GM23338 (cell line): ENCODE measurements at places on chromosomes 4 and X.

GRCh38 chrX:41946989-41947612, 23.7 kb upstream of the CASK start:
- DNase-seq = peak; percentile 32

GRCh38 chrX:129577473-129577872, 37.4 kb downstream of the OCRL start:
- no peak for DNase-seq

DNA sequence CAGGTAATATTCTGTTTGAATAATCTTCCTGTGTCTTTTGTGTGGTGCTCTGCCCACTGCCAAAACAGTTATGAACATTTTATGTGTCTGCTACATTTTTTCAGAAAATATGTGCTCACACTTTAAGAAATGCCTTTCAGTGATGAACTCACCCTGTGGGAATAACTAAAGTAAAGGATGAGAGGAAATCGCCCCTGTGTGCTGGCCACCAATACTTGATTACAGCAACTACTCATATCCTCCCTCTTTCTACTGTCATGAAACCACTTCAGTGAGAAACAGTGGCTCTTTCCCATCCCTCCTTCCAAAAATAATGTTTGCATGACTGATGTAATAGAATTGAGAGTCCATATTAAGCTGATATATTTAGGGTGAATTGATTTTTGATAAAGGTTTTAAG, 900.9 kb downstream of the RAB28 start:
- DNase-seq = no peak

DNA sequence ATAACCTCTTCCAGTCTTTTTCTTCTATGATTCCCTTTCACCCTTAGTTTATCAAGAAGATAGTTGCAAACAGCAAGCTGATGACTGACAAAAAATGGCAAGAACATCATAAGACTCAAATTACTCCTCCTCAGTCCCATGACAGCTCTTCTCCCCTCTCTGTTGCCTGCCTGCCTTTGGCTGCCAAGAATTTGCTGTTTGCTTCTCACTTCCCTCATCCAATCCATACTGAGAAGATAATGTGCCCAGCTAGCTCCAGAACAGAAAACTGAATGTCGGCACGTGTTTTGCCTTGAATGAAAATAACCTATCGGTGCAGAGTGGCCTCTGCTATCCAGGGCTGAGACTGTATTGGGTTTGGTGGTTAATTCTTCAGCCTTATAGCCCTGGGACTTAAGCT, 192.1 kb downstream of the PPARGC1A start:
- no peak for DNase-seq

- no peak for DNase-seq
Observed at GRCh38 chr4:145851511-145852201, 87.0 kb downstream of the ZNF827 start.

DNA sequence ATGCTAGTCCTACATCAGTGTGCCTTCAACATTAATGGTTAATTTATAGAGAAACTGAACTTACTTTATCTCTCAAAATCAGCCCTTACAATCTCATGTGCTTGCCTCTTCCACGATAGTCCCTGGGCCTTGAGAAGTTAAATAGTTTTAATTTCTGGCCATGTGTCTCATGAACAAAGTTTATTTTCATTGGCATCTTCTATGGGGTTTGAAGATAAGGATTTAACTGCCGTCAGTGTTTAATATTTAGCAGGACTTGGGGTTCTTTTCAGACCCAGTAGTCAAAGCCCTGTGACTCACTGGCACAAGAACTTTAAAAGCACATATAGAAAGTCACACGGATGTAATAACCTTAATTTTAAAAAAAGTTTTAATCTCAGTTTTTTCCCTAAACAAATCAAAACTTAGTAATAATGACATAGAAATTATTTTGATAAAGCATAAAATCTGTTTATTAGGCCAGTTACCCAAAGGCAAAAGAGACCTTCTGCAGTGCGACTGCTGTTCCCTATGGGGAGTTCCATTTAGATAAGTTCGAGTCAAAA, 10.1 kb upstream of the MPP1 start:
- no peak for DNase-seq

GRCh38 chrX:72125331-72126047, 6.2 kb downstream of the RTL5 start:
- DNase-seq = no peak

- no peak for DNase-seq
Observed at GRCh38 chrX:22577181-22577580, 304.5 kb downstream of the CBLL2 start.

GRCh38 chr4:153589703-153590595, 94.1 kb upstream of the TLR2 start:
- no peak for DNase-seq

DNA sequence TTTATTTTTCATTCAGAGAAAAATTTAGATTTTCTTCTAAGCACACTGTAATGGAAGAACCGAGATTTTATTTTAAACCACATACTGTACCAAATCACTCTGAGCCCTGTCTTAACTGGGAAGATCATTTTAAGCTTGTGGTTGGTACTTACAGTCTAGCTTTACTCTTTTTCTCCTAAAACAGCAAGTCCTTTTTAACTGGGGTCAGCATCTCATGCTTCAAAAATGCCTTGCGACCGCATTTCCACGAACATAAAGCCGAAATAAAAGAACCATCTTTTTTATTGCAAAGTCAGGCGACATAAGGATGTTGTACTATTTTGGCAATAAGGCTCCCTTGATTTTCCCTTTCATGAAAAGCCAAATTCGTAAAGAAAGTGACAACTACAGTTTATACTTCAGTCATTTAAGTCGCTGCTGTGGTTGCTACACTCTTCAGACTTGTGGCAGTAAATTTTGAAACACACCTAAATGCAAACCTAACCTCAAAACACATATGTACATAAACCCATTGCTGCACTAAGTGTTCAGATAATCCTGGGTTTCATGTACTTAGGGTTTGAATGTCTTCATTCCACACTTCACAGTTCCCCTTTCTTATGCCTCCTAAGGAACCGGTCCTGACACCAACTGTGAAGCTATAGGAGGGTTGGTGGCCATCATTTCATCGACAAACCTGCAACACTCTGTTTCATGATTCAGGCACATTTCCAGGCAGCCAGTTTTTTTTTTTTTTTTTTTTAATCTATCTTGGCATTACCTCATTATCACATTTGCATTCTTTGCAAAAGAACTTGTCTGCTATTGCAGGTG, 3.0 kb downstream of the STOX2 start:
- DNase-seq = no peak

- no peak for DNase-seq
Observed at GRCh38 chr4:122898370-122899150, 23.8 kb downstream of the NUDT6 start.

GRCh38 chr4:55475394-55476243, 71.1 kb downstream of the CLOCK start:
- DNase-seq = no peak

DNA sequence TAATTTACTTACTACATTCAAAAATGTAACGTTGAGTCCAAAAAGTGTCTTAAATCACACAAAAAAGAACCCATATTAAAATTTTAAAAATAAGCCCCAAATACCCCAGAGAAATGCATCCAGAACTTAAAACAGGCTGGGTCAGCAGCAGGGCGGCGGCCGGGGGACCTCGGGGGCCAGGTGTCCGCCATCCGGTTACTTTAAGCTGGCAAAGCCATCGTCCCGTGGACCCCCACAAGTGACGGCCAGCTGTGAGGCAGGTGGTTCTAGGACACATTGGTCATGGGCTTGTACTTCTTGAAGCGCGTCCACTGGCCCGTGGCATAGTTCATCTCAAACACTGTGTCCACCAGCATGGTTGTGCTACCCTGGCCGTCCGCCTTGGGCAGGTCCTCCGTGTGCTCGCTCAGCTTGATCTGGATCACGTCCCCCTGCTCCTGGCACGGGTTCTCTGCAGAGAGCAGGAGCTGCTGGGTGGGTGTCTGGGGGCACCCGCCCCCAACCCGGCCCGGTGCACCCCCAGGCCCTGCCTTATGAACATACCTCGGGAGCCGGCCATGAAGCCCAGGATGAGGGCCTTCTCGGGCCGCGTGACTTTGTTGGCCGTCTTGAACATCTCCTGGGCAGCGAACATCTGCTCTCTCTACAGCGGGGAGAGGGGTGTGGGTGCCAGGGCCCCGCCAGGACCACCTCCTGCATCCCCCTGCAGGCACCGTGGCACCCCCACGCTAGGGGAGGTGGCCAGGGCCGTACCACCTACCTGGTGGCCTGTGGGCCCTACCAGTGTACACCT, 25.5 kb downstream of the NELFA start:
- DNase-seq = no peak

GRCh38 chr4:54066088-54066415, 1.6 kb upstream of the CHIC2 start:
- no peak for DNase-seq

DNA sequence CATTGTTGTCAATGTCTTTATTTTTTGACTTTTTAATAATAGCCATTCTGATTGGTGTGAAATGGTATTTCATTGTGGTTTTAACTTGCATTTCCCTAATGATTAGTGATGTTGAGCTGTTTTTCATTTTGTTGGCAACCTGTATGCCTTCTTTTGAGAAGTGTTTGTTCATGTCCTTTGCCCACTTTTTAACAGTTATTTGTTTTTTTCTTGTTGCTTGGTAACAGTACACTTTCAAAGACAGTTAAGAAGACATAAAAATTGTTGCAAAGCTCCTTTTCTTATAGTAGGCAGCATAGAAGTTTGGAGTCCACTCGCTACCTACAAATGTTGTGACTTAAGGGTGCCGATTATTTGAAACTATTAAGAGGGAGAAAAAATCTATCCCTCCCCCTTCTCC, 48.7 kb upstream of the SLC7A11 start:
- no peak for DNase-seq

- DNase-seq = peak; percentile 38
Observed at GRCh38 chrX:71547339-71547738, 14.4 kb downstream of the OGT start.

GRCh38 chr4:13546142-13546940, 2.0 kb upstream of the NKX3-2 start:
- DNase-seq = peak; percentile 43

DNA sequence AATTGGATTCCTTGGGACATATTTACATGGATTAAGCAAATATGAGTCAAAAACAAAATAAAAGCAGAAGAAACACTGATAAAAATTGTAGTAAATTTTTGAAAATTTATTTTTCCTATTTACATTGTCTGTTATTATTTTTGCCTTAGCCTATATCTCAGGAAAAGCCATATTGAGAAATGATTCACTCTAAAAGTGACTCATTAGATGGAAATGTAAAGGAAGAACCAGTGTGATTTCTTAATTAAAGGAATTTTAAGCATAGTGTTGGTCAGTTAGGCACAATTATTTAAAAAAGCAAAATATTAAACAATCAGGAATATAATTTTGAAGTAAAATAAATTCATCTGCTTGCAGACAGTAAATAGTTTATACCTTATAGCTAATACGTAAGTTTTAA, 167.4 kb upstream of the NAP1L5 start:
- no peak for DNase-seq

GRCh38 chr4:157219711-157220370, 687 bp upstream of the GRIA2 start:
- DNase-seq = no peak

- no peak for DNase-seq
Observed at GRCh38 chr4:16867827-16868226, 30.6 kb downstream of the LDB2 start.

GRCh38 chr4:83369831-83370639, 35.4 kb upstream of the HPSE start:
- DNase-seq = no peak

DNA sequence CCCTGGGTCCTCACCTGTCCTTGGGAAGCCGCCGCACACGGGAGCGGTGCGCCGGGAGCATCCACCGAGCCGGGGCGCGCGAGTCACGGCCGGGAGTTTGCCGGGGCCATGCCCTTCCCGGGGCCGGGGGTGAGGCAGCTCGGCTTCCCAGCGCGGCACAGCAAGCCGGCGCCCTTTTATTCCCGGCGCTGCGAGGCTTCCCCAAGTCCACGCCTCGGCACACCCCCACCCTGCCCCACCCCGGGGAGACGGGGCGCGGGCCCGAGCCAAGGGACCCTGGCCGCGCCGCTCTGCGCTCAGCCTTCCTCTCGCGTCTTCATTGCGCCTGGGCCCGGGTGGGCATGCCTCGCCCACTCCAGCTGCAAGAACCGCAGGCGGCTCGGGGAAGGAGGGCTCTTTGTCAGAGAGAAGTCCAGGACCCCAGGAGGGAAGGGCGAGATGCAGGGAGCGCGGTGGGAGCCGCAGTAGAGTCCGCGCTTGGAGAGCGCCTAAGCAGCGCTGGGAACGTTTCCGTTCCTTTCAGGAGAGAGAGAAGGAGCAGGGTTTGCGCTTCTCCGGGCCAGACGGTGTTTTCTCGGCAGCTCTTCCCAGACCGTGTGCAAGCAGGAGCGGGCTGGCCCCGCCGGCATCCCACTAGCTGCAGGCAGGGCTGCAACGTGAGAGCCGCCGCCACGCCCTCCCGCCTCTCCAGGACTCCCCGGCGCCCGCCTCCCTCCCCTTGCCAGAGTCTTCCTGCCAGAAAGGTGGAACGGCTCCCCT, at the start of gene MXRA5:
TSS of gene MXRA5 (minus strand) at position 152 of the 759 bp plus-strand sequence. CDS start 2,819 bp downstream, outside the sequence.
- peak; percentile 46 for DNase-seq

GRCh38 chr4:28490669-28491068, 1630.0 kb downstream of the STIM2 start:
- DNase-seq = peak; percentile 17

DNA sequence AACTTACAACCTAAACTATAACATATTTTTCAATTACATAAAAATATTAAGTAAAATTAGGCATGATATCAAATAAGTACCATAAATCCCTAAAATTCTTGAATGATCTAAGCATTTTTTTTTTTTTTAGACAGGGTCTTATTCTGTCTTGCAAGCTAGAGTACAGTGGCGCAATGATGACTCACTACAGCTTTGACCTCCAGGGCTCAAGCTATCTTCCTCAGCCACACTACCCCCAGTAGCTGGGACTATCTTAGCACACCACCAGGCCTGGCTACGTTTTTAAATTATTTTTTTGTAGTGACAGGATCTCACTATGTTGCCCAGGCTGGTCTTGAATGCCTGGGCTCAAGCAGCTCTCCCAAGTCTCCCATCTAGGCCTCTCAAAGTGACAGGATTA, 1042.3 kb downstream of the FSTL5 start:
- DNase-seq = no peak

DNA sequence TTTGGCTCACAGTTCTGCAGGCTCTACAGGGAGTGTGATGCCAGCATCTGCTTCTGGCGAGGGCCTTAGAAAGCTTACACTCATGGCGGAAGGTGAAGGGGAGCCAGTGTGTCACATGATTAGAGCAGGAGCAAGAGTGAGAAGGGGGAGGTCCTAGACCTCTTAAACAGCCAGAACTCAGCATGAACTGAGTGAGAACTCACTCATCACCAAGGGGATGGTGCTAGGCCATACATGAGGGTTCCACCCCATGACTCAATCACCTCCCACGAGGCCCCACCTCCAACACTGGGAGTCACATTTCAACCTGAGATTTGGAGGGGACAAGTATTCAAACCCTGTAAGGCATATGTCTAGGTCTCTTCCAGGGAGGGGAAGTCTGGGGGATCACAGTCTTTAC, 33.4 kb downstream of the SPRY1 start:
- no peak for DNase-seq

DNA sequence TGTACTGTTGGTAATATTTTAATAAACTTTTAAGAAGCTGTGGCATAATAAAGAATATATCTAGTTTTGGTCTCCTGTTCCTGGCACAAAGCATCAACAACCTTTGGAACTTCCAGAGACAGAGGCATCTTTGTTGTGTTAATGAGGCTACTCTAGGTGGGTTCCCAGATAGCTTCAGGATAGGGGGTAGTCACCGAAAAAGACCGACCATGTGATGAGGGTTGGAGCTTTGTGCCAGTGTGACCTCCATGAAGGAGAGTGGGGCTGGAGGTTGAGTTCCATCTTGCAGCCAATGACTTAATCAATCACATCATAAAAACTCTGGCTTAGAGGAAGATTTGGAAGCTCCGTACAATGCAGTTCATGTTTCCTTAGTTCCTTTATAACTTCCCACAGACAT, 9.9 kb downstream of the PPAT start:
- DNase-seq = peak; percentile 84

- peak; percentile 23 for DNase-seq
Observed at GRCh38 chr4:114479595-114479994, 119.0 kb upstream of the UGT8 start.
